ENCODE measurements at places on chromosomes 12 and 14.

DNA sequence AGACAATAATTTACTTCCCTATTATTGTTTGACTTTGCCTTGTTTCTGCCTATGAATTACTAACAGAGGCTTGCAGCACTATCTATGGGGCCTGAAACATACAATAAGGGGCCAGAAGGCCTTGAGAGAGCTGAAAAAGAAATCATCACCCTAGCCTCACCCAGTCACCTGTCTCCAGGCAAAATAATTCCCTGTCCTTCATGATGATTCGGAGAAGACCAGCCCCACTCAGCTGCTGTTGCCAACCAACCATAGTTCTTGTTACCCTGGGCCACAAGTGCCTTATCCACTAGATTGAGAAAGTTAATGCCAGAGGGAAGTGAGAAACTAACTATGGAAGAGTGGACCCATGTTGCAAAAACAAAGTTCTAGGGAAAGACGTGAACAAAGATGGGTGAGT, 97.1 kb downstream of the ARF6 start:
- DNase-seq: no peak

GRCh38 chr12:27003421-27004381, 10.5 kb downstream of the TM7SF3 start:
- DNase-seq: no peak

- no peak for DNase-seq
Observed at GRCh38 chr14:22482782-22483553, 106.1 kb downstream of the DAD1 start.

DNA sequence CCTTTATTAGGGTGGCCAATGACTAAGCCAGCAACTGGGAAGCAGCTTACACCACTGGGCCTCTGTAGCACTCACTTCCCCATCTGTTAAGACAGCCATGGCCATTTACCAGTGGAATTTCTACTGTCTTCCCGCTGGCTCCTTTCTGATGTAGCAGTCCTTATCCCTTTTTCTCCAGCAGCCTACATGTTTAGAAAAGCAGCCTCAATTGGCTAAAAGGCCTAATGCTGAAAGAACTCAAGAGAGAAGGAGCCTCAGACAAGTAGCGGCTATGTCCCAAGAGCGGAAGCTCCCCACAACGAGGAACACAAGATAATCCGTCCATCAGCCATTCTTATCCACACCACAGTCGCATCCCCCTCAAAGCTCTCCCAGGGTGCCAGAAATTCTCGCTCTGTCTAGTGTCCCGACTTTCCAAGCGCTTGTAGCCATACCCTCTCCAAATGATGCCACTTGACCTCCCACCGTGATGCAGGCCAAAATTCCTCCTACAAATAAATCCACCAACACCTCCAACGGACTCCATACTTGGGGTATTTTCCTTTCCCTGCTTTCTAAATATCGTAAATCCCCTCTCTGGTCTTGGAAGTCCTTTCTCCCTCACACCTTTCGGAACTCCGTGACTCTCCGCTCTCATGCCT, 624 bp downstream of the M6PR start:
- peak; percentile 19 for DNase-seq

GRCh38 chr12:1603269-1603993, 9.1 kb upstream of the FBXL14 start:
- DNase-seq: no peak

GRCh38 chr12:122929148-122929538, 33.2 kb upstream of the VPS37B start:
- no peak for DNase-seq

DNA sequence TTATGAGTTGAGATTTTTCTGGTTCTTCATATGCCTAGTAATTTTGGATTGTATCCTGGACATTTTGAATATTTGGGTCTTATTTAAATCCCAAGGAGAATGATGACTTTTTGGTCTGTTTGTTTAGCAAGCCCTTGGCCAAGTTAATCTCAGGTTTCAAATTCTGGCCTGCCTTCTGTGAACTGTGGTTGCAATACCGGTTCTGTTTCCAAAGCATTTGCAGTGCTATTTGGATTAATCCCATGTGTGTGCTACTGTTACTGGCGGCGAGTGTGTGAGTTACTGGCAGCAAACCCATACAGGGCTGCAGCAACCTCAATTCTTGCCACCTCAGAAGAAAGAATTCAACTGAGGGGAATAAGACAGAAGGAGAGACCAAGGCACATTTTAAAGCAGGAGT, 51.1 kb downstream of the TMEM260 start:
- DNase-seq: no peak

DNA sequence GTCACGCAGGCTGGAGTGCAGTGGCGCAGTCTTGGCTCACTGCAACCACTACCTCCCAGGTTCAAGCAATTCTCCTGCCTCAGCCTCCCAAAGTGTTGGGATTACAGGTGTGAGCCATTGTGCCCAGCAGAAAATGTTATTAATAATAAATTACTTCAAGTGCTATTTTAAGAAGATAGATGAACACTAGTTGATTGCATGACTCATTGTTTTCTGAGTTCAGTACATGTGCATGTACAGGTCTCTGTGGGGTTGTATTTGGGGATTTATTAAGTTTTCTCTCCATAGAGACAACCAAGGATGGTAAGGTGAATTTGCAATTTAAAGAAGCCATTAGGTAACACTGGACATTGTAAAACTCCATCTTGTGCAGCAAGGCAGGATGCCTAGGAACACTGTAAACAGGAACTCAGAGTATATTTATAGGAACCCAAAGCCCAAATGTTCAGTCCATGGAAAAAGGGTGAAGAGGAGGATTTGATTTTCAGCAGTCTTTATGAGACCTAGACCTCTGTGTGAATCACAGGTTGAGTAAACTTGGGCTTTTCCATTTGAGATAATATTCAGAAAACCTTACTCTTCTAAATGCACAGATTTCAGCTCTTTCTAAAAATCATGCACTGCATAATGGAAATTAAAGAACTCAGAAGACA, 49.3 kb upstream of the TMPO start:
- no peak for DNase-seq

DNA sequence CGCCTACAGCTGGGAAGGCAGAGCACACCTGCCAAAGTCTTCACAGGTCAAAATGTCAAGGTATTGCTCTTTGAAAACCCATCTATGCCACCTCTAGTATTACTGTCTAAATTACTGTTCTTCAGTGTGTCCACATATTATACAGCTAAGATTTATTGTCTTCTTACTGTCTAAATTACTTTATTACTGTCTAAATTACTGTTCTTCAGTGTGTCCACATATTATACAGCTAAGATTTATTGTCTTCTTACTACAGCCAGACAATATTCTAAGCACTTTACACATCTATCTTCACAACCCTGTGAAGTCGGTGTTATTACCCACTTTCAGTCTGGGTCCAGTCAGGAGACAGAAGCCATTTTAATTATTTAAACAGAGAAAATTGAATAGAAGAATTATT, 173.9 kb downstream of the MYRFL start:
- no peak for DNase-seq

DNA sequence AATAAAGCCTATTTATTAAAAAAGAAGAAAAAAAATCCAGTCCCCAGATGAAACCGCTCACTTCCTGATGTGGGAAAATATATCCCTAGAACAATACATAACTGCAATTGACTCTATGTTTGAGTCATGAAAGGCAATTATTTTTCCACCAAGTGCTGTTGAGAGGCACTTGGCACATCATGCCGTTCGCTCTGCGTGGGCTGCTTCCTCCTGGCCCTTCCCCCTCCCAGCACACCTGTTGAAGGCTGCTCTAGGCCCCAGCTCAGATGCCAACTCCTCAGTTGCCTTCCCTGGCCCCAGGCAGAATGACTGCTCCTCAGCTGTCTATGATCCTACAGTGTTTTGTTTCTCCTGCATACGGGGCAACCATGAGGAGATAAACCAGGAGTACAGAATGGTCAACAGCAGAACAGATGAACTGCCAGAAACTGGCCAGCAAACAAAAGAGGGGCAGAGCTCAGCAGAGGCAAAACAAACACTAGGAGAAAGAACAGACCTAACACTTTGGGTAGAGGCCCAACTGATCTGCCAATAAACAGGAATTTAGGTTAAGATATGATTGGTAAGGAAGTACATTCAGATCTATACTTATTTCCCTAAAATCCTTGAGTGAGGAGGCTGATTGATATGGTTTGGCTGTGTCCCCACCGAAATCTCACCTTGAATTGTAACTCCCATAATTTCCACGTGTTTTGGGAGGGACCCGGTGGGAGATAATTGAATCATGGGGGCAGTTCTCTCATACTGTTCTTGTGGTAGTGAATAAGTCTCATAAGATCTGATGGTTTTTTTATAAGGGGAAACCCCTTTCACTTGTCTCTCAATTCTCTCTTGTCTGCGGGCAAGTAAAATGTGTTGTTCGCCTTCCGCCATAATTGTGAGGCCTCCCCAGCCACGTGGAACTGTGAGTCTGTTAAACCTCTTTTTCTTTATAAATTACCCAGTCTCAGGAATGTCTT, 58.6 kb downstream of the SLC38A1 start:
- no peak for DNase-seq

DNA sequence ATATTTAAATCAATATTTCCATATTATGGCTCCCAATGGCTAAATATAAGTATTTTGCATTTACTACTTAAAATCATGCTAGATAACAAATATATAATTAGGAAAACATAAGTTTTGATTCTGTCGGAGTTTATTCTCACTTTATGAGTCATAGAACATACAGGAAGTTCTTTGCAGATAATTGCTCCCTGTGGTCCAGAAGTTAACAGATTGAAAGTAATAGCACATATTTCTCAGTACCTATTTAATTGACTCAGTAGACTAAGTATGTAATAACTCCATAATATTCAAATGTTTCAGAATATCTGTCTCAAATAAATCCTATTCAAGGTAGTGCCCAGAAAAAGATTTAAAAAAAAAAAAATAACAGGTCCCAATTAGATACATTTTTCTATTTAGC, 806.0 kb upstream of the ATXN7L3B start:
- DNase-seq: no peak

GRCh38 chr14:87271331-87271730, 721.7 kb downstream of the GALC start:
- DNase-seq: no peak

DNA sequence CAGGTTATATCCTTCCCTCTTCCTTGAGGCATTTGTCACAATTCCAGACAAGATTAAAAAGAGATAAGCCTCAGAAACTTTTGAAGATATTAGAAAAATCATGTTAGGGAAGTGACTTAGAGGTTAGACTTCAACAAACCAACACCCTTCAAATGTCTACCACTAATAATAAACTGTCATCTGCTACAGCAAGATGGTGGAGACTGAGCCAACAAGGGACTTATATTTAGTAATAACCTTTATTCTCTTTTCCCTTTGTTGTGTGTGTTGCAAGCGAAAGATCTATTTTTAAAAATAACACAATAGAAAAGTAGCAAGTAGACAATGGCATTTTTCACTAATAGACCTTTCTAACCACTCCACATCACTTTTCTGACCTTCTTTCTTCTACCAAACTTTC, 28.6 kb downstream of the PRICKLE1 start:
- DNase-seq: no peak

DNA sequence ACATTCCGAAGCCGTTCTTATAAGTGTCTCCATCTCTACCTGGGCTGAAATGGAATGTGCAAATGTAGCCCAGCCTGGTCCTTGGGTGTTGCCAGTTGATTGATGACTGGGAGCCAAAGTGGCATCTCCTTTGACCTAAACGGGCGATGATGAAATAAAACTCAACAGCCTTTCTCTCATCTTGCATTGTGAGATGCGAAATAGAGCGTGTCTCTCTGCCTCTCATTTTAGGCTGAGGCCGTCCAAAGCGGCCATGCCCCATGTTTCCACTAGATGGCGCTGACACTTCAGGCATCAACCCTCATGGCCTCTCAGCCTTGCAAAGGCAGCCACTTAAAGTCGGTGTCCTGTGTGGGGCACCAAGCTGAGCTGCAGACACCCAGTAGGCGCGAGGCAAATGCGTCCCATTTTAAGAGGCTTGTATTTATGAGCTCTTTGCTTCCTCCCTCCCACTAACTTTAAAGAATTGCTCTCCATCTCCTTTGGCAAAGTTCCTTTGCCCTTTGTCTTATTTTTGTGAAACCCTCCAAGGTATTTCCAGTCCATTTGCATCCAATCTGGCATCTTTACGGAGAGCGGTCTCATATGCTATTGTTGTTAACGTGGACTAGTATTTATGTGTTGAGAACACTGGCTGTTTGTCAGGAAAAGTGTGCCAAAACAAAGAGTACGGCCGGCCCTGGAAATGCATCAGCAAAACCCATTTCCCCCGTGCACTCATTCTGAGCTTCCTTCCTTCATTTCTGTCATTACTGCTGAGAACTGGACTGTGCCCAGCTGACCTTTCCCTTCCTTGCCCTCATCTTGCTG, 25.0 kb downstream of the GPRC5A start:
- peak; percentile 81 for DNase-seq

DNA sequence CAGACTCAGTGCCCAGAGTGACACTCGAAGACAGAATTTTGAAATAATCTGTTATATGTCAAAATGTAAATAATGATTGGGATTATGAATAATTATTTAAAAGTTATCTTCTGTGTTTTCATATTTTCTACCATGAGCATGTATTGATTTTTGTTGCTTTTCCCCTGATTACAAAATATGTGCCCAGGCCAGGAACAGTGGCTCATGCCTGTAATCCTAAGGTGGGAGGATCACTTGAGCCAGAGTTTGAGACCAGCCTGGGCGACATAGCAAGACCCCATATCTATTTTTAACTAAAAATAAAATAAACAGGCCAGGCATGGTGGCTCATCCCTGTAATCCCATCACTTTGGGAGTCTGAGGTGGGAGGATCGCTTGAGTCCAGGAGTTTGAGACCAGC, 13.5 kb downstream of the PSMA6 start:
- no peak for DNase-seq

DNA sequence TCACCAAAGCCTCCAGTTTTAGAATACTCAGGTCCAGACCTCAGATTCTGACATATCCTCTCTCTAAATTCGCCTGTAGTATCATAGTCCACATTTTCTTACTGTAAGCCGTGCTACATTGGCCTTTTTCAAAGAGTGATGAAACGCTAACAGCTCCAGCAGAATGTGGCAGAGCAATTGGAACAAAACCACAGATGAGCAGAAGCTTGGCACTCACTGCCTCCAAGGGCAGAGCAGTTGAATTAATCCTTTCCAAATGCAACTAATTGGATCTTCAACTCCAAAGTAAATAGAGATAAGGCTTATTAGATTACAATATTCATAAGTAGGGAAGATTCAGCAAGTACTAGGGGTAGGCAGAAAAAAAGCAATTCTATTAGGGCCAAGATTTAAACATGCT, 128.3 kb downstream of the SLC35F4 start:
- DNase-seq: no peak

GRCh38 chr14:82667501-82667900, 1133.8 kb upstream of the SEL1L start:
- no peak for DNase-seq

- no peak for DNase-seq
Observed at GRCh38 chr14:90088176-90088575, 26.4 kb downstream of the KCNK13 start.

- no peak for DNase-seq
Observed at GRCh38 chr14:92497391-92497790, 16.2 kb upstream of the RIN3 start.

DNA sequence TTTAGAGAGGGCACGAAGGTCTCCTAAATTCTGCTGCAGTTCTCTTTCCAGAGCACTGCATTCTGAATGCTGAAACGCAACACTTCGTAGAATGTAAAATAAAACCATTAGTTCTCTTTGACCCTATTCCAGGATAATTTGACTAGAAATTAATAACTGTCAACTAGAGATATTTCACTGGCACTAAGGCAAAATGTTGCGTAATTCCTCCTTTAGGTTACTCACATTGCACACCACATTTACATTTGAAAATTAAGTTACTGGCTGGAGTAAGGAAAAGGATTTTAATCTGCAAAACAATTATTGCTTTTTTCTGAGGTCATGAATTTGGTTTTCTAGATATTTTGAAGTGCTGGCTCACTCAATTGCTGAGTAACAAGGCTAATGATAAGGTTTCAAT, 58.0 kb upstream of the TRHDE start:
- DNase-seq: no peak

GRCh38 chr14:34258318-34258717, 203.7 kb downstream of the SPTSSA start:
- DNase-seq: no peak

Measured in right renal cortex interstitium (tissue), 3 donors.